Neural progenitor cell (in vitro differentiated cells): ENCODE measurements at places on chromosomes 13 and 19.

DNA sequence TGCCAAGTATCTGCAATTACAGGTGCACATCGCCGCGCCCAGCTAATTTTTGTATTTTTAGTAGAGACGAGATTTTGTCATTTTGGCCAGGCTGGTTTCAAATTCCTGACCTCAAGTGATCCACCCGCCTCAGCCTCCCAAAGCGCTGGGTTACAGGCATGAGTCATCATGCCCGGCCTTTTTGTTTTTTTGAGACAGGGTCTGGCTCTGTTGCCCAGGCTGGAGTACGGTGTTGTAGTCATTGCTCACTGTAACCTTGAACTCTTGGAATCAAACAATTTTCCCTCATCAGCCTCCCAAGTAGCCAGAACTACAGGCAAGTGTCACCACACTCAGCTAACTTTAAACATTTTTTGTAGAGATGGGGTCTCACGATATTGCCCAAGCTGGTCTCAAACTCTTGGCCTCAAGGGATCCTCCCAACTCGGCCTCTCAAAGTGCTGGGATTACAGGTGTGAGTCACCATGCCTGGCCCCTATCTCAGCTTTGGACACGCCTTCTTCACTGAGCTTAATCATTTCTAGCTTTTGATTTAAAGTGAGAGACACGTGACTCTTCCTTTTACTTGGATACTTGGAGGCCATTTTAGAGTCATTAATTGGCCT is 4.0 kb upstream of the IRGC start:
- DNase-seq, result no peak

DNA sequence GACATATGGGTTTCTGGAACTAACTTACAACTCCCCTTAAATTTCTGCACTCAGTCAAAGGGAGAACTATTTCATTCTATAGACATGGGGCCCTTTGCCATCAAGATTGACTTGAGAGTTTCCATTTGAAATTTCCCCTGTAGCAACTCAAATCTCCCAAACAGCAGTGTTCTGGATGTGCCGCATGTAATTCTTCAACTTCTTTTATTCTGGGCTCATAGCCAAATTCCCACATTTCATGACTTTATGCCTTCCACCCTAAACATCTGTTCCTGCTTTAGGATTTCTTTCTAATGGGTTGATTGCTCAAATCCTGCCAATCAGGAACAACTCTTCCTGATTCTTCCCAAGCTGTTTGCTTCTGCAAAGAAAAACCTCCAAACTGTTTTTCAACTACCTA is 336.0 kb downstream of the TBC1D4 start:
- DNase-seq, result no peak

GRCh38 chr13:94400874-94401273 is 78.6 kb downstream of the DCT start:
- no peak for DNase-seq

DNA sequence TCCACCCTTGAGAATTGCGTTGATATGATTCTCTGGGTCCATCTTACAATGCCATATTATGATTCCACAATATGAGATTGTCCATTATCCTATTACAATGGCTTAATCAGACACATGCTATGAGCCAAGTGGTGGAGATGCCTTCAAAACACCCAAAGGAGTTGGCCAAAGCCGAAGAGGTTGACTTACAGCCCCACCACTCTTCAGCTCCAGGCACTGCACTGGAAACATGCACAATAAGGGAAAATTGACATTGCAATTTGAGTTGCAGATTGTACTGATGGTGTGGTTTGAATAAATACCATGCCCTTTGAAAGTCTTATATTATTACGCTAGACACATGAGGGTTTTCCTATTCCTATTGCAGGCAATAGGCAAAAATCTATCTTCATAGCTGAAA is 75.4 kb upstream of the TNFSF11 start:
- DNase-seq, result no peak

- no peak for DNase-seq
Measured at GRCh38 chr19:12325690-12326089, 7.7 kb downstream of the ZNF563 start.

GRCh38 chr19:43957891-43958290 is 6.9 kb downstream of the ZNF221 start:
- no peak for DNase-seq

GRCh38 chr13:79736356-79736755 is 255.4 kb downstream of the NDFIP2 start:
- DNase-seq, result no peak

DNA sequence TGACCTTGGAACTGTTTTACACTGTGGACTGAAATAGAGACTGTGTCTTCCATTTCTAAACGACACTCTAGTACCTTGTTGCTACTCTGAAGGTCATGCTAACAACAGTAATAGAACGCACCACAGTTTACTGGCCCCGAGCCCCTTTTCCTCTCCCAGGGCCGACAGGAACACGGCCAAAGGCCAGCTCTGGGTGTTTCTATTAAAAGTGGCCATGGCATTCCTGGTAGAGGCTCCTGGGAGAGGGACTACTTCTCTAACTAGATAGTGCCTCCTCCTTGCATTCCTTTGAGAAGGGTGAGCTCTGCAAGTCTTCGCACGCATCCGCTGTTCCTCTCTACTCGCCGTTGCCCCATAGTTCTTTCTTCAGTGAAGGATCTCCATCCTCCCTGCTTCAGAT is 18.7 kb upstream of the SIAH3 start:
- DNase-seq, result no peak

DNA sequence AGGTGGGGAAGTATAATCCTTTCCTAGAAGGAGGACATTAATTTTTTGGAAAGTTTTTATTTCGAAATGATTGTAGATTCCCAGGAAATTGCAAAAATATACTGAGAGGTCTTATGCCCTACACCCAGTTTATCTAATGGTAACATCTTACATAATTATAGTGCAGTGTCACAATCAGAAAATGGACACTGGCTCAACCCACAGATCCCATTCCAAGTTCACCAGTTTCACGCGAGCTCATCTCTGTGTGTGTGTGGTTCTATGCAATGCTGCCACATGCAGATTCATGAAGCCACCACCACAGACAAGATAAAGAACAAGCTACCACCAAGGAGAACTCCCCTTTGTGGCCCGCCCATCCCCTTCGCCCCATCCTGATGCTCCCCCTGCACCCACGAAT is 24.4 kb downstream of the IL17D start:
- DNase-seq, result no peak

- no peak for DNase-seq
Measured at GRCh38 chr19:16897856-16898161, 9.0 kb downstream of the F2RL3 start.

DNA sequence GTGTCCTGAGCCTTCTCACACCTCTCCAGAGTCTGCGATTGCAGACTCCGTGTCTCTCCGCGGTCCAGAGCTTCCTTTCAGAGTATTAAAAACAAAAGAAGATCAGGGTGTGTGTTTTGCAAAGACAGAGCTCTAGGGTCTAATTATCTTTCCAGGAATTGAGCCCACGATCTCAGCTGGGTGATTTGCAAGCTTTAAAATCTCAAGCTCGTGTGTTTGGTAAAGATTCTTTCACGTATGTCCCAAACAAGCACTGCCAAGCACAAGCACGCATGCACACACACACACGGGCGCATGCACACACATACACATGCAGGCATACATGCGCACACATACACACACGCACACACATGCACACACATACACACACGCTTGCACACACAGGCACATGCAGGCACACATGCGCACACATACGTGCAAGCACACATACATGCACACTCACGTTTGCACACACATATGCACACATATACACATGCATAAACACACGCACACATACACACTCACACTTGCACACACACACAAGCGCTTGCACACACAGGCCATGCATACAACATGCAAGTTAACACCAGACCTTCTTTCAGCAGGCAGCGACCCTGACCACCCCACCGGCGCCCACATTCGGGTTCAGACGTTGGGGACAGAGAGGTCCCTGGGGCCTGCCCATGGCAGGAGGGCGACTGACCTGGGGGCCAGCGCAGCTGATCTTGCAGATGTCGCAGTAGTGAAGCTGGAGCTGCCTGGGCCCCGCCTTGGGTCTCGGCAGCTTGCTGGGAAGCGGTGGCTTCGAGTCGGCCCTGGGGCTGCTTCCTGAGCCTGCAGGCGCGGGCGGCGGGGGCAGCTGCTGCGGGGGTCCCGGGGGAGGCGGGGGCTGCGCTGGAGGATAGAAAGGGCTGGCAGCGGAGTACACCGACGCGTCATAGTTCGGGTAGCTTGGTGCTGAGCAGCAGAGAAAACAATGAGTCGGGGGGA is 37.9 kb downstream of the ZFR2 start:
- DNase-seq, result no peak

DNA sequence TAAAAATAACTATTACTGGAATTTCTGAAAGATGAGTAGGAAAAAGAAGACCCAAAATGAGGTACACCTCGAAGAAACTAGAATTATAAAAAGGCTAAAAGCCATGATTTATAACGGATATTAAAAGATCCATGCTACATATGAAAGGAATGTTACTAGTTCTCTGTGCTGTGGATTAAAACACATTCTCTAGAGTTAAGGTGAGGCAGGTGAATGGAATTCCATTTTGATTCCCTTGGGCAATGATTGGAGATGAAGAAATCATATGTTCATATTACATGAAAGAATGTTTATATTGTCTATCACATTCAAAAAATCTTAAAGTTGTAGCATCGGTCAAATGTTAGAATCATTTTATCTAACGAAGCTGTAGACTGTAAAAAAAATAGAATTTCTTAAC is 783.7 kb downstream of the PCDH9 start:
- no peak for DNase-seq

- DNase-seq, result no peak
Measured at GRCh38 chr13:50991579-50992521, 82.3 kb downstream of the RNASEH2B start.
